Adipocyte (in vitro differentiated cells): ENCODE measurements at places on chromosomes 7 and 10.

GRCh38 chr7:25727446-25727845 is 424.6 kb upstream of the NFE2L3 start:
- DNase-seq = no peak

DNA sequence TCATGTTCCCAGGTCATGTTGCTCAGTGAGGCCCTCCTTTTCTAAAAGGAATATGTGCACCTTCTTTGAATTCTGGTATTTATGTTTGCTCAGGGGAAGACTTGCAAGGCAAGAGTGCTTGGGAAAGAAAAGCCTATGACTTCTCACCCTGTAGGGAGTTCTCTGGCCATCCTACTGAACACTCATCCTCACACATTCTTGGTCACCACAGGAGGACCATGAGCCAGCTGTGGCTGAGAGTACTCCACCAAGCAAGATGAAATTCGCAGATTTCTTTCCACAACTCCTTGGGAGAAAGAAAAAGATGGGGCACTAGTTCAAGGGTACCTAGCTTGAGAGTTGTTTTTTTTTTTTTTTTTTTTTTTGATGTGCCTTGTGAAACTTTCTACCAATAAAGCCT is 179.6 kb downstream of the FZD1 start:
- DNase-seq = no peak

DNA sequence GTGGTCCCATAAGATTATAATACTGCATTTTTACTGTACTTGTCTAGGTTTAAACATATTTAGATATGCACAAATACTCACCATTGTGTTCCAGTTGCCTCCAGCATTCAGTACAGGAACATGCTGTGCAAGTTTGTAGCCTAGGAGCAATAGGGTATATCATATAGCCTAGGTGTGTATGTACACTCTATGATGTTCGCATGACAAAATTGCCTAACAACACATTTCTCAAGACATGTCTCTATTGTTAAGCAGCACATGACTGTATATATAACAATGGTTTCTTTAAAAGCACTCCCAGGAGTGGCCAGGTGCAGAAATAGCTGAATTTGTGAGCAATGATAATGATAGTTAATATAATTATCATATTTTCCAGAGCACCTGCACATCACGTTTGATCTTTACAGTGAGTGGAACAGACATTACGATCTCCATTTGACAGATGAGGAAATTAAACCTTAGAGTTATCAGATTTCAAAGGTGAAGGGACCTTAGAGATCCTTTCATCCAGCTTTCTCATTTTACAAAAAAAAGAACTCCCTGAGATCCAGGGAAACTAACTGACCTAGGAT is 99.2 kb upstream of the PDCD4 start:
- no peak for DNase-seq

GRCh38 chr7:114986190-114987180 is 64.6 kb downstream of the MDFIC start:
- DNase-seq = no peak

DNA sequence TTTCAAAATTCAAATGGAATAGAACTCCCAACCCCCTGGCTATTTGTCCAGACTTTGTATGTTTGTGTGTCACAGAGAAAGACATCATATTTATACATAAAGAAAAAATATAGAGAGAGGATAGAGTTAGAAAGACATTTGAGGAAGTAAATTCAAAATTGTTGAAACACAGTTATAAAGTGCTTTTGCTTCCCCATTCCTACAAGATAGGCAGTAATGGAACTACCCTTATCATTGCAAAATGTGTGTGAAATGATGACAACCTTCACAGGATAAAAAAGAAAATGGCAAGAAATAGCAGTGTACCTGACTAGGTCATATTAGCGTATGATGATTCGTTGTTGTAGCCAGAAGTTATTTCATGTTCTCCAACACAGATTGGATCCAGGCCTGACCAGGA is 63.1 kb downstream of the FZD1 start:
- no peak for DNase-seq

DNA sequence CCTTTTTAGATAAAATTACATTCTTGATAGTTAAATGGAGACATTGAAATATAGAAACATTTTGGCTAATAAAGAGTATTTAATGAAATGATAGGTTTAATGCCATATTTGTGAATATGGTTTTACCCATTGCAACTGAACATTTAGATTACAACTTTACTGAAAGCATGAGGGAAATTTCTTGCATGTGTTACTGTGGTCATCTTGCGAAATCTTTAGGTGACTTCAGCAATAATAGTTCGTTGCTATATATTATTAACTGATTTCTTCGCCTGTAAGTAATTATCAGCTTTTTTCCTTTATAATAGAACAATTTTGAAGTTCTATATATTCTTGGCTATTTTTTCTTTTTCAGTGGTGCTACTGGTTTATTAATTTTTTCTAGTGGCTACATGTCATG is 83.2 kb downstream of the MLLT10 start:
- peak; percentile 47 for DNase-seq

DNA sequence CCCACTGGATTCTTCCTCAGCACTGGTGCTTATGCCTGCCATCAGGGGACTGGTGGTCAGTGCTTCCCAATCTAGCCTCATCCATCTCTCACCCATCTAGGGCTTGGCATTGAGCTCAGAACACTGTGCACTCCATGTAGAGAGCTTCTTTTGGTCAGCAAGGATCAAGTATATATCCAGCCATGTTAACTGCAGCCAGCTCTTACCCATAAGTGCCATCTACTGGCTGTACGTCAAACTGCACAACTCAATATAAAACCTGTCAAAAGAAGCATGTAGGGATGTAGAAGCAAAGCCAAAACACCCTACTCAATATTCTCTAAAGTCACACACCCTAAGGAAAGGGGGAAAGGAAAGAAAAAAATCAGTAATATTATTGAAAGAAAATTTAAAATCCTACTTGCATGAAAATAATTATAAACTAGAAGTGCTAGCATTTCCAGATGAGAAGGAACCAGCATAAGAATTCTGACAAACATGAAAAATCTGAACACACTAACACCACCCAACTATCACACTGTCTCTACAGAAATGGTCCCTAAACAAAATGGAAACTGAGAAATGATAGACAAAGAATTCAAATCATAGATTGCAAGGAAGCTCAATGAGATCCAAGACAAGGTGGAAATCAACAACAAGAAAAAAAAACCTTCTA is 531.1 kb upstream of the STEAP1 start:
- peak; percentile 64 for DNase-seq
